ENCODE measurements at places on chromosomes 12 and 14.

DNA sequence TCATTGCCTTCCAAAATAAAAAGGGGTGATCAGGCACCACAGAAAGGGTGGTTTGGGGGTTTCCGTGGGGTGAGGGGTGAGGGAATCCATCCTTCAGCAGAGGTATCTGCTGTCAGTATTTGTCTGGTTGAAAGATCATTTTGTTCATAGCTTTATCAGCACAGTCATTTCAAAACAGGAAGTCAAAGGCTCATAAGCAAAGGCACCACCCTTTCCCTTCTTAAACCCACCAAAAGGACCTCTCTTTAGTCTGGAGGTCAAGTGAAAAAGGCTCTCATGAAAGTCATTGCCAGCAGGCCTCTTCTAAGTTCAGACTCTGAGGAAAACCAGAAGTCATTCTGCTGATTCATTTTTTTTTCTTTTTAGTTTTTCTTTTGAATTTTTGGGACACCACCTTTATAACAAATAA is 6.2 kb downstream of the CHST11 start:
- DNase-seq = no peak

- no peak for DNase-seq
Measured at GRCh38 chr12:52200086-52200780, 8.4 kb upstream of the KRT80 start.

- DNase-seq = no peak
Measured at GRCh38 chr12:113069149-113069548, 12.6 kb downstream of the DTX1 start.

- no peak for DNase-seq
Measured at GRCh38 chr12:119011231-119011630, 29.9 kb downstream of the SRRM4 start.

GRCh38 chr12:106109168-106109910 is 29.4 kb downstream of the NUAK1 start:
- no peak for DNase-seq

DNA sequence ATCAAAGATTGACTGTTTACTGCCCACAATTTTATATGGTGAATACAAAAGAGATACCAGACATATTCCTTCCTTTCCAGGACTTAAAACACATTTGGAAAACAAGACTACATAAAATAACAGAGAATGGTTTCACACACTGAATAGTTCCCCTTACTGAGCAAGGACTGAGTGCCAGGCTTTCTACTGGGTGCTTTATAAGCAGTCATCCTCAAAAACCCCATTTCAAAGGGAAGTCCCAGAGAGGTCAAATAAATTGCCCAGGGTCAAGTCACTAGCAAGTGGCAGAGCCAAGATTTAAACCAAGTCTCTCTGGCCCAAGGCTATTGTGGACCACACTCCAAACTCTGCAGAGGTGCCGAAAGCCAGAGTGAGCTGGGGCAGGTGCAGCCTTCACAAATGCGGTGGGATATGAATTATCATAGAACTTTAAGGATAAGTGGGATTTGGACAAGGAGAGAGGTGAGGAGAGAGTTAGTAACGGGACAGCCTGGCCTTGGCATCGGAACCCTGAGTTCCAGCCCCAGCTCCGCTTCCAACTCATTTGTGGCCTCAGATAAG is 9.1 kb upstream of the RPAP3 start:
- no peak for DNase-seq
